ENCODE measurements at places on chromosomes 6 and 20.

- no peak for DNase-seq
These were observed 268.0 kb upstream of the RNF217 start for GRCh38 chr6:124694139-124694705.

DNA sequence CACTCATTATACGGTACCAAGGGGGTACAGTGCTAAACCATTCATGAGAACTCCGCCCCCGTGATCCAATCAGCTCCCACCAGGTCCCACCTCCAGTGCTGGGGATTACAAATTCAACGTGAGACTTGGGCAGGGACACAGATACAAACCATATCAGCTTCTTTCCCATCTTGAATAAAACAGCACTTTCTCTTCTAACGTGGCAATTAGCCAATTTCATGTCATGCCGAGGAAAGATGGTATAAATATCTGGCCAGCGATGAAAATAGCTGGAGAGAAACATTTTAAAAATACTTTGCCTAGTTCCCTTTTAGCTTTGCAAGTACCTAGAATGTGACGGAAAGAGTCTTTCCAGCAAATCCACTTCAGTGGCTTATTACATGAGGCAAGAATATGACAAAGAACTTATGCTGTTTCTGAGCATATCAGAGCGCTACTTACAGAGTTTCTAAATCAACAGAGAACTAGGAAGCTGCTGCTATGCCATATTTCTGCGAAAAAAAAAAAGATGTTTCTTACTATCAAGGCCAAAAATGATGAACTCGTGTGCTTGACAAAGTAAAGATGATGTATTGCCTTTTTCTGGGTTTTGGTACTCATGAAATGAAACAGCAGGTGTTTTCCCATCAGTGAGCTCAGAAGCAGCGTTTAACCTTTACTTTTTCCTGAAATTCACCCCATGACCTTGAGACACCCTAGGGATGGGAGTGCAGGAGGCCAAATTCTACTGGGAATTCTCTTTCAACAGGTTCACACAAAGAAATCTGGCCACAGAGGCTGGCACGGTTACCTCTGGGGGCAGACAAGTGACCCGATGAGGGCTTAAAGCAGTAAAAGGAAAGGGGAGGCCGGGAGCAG is 37.9 kb downstream of the AGPAT4 start:
- no peak for DNase-seq

GRCh38 chr20:56722042-56722441 is 92.9 kb downstream of the TFAP2C start:
- DNase-seq = peak; percentile 20

DNA sequence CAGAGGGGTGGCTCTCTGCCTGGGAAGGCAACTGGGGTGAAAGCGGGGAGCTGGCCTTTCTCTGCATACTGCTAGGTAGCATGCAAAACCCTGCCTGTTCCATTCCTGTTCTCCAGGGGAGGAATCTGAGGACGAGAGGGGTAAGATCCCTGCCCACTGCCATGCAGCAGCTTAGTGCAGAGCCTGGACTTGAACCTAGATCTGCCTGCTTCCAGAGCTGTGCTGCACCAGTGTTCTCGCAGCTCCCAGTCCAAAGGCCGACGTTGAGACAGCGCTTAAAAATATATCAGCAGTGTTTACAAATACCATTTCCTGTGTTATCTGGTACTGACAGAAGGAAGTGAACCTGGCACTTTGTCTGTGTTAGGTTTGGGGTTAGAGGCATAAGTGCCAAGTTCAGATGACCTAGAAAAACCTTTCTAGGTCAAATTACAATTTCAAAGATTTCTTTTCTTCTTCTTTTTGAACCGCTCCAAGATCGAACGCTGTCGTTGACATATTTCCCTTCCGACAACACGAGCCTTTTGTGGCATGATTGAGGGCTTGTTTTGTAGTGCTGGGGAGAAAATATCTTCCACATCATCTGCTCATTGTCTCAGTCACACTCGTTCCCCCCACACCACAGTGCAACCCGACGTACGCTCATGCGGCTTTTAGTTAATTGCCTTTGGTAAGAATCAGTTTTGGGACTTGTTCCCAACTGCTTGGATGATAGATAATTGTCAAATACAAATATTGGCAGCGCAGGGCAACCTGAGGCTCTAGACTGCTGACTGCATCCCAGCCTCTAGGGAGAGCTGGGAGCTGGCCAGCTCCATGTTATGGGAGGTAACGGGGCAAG is 44.6 kb downstream of the TOX2 start:
- no peak for DNase-seq

- DNase-seq = no peak
These were observed 5.4 kb upstream of the DOK5 start for GRCh38 chr20:54469952-54470351.

- no peak for DNase-seq
These were observed 891.3 kb downstream of the EYS start for GRCh38 chr6:64815718-64816117.

GRCh38 chr20:32481311-32482142 is 103.6 kb downstream of the NOL4L start:
- DNase-seq = no peak

- DNase-seq = no peak
These were observed 786 bp downstream of the ADRM1 start for GRCh38 chr20:62303340-62304226.

DNA sequence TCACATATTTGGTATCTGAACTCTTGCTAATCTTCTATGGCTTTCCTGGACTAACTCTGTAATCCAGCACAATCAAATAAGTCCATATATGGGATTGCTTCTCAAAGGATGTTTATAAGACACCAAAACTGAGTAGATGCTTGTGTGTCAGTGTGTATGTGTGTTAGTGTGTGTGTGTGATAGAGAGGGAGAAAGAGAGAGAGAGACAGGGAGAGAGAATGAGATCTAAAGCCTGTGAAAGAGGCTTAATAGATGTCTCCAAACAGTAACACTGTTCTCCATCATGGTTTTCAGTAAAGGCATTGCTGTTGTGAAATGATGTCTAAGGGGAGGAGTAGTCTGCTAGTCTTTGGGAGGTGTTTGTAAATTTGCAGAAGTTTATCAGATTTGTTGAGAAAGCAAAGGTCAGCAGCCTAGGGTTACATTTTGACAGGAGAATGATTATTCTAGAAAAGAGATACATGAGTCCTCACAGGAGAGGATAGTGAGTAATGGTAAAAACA is 73.9 kb upstream of the MLIP start:
- DNase-seq = no peak

- DNase-seq = no peak
These were observed 17.5 kb downstream of the KIF16B start for GRCh38 chr20:16555754-16556153.

DNA sequence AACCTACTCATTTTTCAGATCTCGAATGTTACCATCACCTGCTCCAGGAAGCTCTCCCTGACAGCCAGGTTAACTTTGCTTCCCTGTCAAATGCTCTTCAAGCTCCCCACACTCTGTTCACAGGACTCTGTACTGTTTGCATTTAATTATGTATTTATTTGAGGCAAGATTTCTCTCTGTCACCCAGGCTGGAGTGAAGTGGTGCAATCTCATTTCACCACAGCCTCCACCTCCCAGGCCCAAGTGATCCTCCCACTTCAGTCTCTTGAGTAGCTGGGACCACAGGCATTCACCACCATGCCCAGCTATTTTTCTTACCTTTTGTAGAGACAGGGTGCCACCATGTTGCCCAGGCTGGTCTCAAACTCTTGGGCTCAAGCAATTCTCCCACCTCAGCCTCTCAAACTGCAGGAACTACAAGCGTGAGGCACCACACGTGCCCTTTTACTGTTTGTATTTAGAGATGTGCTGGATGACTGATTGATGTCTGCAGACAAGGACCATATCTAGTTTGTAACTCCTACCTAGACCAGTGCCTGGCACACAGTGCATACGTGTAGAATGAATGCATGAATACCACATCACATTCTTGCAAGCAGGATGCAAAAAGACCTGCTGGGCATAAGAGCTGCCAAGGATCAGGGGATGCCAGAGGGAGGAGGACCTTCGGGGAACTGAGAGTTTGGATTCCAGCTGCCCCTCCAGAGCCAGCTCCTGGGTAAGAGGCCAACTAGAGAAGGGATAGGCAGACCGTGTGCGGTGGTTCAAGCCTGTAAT is 15.6 kb upstream of the CBFA2T2 start:
- no peak for DNase-seq

GRCh38 chr6:166927240-166927934 is 29.0 kb downstream of the RNASET2 start:
- no peak for DNase-seq

DNA sequence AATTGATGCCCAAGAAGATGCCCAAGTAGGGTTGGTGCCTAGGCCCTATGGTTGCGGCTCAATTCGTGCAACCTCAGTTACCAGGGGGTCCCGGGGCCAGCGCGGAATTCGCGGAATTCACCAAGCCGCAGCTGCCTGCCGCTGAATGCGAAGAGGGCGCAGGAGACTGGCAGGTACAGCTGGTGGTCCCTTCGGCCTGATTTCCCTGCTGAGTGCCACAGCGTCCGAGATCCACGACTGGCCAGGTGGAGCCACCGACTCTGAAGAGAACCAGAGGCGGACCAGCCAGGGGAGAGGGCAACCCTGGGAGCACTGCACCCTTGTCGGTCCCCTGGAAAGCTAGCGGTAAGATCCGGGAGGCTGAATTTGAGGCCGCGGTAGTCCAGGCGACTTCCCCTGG is 6.8 kb upstream of the TFAP2D start:
- DNase-seq = no peak

DNA sequence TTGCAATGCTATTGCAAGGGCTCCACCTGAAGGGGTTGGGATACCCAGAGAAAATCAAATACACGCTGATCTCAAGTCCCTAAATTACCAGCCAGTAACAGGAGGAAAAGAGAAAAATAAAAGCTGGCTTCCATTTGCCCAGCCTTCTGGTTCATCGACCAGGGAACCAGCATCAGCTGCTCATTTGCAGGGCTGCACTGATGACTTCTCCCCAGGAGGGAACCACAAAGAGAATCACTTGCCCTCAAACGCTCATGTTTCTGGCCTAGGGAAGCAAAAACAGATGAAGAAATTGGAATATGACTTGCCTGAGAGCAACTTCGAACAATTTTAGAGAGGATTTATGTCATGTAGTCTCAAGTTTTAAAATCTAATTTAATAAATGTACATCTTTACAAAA is 119.7 kb downstream of the SH3BGRL2 start:
- DNase-seq = no peak

- no peak for DNase-seq
These were observed 89.2 kb downstream of the SLC22A23 start for GRCh38 chr6:3367630-3368029.

GRCh38 chr6:111552958-111553357 is 52.7 kb downstream of the TRAF3IP2 start:
- no peak for DNase-seq

GRCh38 chr20:43748274-43748673 is 21.5 kb upstream of the GTSF1L start:
- no peak for DNase-seq

DNA sequence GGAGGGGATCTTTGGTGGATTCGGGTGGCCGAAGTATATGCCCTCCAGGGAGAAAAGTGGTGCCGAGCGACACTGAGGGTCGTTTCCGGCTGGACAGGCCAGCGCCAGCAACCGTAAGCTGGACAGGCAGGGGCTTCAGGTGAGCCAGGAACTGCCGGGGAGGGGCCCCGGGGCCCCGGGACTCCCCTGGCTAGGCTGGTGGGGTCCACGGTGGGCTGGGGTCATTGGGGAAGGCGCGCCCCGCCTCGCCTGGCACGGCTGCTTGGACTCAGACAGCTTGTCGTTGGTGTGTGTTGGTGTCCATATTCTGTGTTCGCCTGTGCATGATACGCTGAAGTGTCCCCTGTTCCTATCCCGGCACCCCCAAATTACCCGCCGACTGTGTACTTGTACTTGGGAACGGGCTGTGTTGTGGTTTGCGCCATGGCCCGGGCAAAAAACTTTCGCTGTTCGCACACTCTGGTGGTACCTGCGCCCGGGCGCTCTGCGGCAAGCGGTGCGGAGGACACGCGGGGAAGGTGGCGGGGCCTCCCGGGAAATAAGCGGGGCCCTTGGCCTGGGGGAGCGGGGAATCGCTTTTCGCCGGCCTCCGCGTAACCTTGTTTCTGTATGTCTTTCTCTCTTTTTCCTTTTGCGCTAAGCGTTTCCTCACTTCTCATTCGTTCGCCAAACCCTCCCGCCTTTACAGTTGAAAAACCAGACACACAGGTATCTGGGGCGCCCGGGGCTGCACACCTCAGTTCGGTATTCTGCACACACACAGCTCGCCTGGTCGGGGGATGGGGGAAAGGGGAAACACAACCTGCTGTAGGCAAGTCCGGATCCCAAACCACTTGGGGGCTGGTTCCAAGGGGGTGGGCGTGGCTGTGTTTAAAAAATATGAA is 3.2 kb downstream of the GNAS start:
- DNase-seq = no peak

DNA sequence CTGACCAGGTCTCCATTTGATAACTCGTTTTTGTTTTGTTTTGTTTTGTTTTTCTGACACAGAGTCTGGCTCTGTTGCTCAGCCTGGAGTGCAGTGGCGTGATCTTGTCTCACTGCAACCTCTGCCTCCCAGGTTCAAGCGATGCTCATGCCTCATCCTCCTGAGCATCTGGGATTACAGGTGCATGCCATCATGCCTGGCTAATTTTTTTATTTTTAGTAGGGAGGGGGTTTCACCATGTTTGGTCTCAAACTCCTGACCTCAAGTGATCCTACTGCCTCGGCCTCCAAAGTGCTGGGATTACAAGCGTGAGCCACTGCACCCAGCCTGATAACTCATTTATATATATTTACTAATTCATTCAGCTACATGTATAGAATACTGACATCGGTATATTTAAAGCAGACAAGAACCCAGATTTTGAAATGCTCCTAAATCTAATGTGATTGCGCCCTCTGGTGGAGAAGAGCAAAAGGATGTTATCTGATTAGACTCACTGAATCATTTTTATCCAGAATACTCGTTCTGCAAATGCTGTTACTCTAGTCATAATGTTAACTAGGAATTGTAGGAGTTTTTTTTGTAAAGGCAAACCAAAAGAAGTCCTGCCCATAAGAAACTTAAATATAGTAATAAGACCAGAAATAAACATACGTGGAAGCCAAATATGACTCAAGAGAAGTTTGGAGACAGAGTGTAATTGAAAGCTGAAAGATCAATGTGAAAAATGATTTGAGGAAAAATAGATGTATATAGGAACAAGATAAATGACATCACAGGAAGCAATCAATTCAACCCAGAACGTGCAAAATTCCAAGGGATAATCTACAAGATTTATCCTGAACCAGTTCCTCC is 5.3 kb upstream of the COL12A1 start:
- no peak for DNase-seq

DNA sequence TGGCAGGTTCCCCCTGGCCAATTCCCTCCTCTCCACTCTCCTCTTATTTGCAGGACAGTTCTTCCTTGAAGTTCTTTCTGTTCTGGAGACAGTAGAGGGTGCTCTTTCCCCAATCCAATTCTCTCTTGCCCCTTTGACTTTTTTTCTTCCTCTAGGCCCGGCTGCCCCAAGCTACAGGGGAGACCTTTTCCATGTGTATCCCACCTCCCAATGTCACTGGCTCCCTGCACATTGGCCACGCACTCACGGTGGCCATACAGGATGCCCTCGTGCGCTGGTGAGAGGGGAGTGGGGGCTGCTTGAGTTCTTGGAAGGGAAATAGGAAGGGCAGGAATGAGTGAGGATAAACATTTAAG is 1.5 kb downstream of the VARS2 start:
- DNase-seq = peak; percentile 64

GRCh38 chr6:168090706-168091105 is 11.7 kb upstream of the FRMD1 start:
- no peak for DNase-seq
